SJSA1 (cell line): ENCODE measurements at places on chromosomes 3 and 15.
A peak's percentile ranks its signal among the peaks of the same experiment; 100 is the strongest.

- DNase-seq, result peak; percentile 59
- no peak overlapping the region for H3K4me3 ChIP-seq
- no peaks in the 10 kb centered on the region for H3K27me3 ChIP-seq
- H3K4me1 ChIP-seq, result no peaks in the 10 kb centered on the region
- H3K36me3 ChIP-seq, result peaks cover 85% of the 10 kb centered on the region
- no peak overlapping the region for H3K27ac ChIP-seq
Measured at GRCh38 chr15:40217166-40217824, 21.6 kb upstream of the PAK6 start.

- H3K4me3 ChIP-seq, result no peak overlapping the region
- H3K36me3 ChIP-seq, result no peaks in the 10 kb centered on the region
- DNase-seq, result no peak
- H3K4me1 ChIP-seq, result peaks cover 4% of the 10 kb centered on the region; the same call in 1 of the 2 replicates
Measured at GRCh38 chr3:14920536-14920935, 26.8 kb upstream of the NR2C2 start.

GRCh38 chr3:114333180-114333922 is 39.5 kb downstream of the TIGIT start:
- H3K36me3 ChIP-seq, result peaks cover 18% of the 10 kb centered on the region; the same call in 1 of the 2 replicates
- no peak for DNase-seq
- no peaks in the 10 kb centered on the region for H3K4me1 ChIP-seq
- no peaks in the 10 kb centered on the region for H3K27me3 ChIP-seq

DNA sequence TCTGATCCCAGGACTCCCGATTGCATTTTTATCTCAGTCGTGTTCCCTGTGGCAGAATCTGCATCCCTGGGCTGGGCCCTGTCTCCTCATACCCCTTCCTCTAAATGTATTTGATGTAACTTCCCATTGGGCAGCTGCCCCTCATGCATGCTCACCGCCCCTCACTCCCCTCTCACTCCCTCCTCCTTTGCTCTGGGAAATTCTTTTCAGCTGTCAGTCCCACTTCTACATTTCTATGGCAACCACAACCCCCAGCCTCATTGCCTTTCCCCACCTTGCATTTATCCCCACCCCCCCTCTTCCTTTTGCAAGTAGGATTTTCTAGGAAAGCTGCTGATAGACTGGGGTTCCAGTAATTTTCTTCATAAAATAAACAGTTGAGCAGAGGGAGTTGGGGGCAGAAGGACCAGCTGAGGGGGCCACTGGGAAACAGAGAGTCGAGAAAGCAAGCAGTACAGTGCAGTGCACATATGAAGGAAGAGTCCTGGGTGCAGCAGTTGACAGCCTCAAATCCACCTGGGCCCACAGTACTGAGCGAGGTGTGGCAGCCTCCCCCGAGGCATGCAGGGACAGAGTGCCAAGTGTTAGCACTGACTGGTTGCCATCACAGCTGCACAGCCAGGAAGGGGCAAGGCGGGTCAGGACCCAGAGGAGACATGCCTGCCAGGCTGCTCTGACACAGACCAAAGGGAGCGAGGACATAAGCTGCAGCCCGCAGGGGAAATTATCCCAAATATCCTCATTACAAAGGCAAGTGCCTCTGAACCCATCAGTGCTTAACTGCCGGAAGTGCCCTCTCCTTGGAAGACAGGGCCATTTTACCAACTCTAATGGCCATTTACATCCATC is 476.3 kb downstream of the EPHB1 start:
- no peaks in the 10 kb centered on the region for H3K27me3 ChIP-seq
- H3K27ac ChIP-seq, result no peak overlapping the region
- H3K4me1 ChIP-seq, result no peaks in the 10 kb centered on the region
- no peaks in the 10 kb centered on the region for H3K36me3 ChIP-seq

- no peaks in the 10 kb centered on the region for H3K4me1 ChIP-seq
- no peak for DNase-seq
- H3K36me3 ChIP-seq, result no peaks in the 10 kb centered on the region
- no peak overlapping the region for H3K4me3 ChIP-seq
- no peaks in the 10 kb centered on the region for H3K27me3 ChIP-seq
Measured at GRCh38 chr15:79520654-79521053, 88.5 kb downstream of the MINAR1 start.

DNA sequence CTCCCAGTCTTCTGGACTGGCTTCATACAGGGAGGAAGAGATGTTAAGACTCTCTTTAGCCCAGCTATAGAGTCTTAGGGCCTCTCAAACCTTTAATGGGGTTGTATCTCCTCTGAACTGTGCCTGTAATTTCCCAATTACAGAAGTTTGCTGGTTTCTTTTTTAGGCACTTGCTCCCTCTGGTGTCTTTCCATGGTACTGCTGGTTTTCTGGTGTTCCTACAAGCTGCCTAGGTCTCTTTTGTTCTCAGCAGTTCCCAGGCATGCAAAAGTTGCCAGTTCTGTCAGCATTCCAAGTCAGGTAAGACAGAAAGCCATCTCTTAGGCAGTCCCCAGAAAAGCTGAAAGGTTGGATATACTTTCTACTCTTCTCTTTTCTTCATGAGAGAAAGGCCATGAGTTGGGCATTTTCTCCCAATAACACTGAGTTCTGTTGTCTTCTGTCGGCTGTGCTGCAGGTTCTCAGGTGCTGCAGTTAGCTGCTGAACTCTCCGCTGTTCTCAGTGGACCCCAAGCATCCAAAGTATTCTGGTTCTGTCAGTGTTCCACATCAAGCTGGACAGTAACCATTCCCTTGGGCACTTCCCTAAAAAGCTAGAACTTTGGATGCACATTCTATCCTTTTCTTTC is 54.4 kb upstream of the EHHADH start:
- H3K27ac ChIP-seq, result no peak overlapping the region
- H3K4me1 ChIP-seq, result no peaks in the 10 kb centered on the region
- no peak overlapping the region for H3K4me3 ChIP-seq
- no peaks in the 10 kb centered on the region for H3K27me3 ChIP-seq

- H3K27ac ChIP-seq, result no peak overlapping the region
- H3K4me1 ChIP-seq, result no peaks in the 10 kb centered on the region
- H3K36me3 ChIP-seq, result no peaks in the 10 kb centered on the region
- H3K27me3 ChIP-seq, result no peaks in the 10 kb centered on the region
- no peak for DNase-seq
Measured at GRCh38 chr3:33901862-33902563, 103.6 kb downstream of the PDCD6IP start.

DNA sequence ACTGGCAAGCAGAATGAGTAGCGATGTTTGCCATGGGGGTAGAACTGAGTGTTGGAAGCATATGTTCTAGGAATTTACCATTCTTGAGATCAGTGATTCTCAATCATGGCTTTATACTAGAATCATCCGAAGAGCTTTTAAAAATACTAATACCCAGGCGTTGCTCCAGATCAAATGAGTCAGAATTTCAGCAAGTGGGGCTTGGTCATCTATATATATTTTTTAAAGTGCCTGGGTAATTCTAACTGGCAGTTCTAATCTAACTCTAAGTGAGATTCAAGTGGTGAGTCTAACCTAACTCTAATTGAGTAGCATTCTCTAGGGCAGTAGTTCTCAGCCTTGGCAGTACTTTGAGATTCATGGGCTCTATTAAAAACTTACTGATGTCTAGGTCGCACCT is 20.8 kb downstream of the TM4SF1 start:
- no peaks in the 10 kb centered on the region for H3K36me3 ChIP-seq
- peaks cover 6% of the 10 kb centered on the region; the same call in 1 of the 2 replicates for H3K4me1 ChIP-seq
- no peak overlapping the region for H3K27ac ChIP-seq
- no peak overlapping the region for H3K4me3 ChIP-seq
- no peak for DNase-seq
- no peaks in the 10 kb centered on the region for H3K27me3 ChIP-seq

GRCh38 chr15:63476229-63476632 is 28.2 kb upstream of the USP3 start:
- no peaks in the 10 kb centered on the region for H3K27me3 ChIP-seq
- H3K36me3 ChIP-seq, result no peaks in the 10 kb centered on the region
- DNase-seq, result peak; percentile 64
- peak overlapping the region; percentile 33 for H3K27ac ChIP-seq

DNA sequence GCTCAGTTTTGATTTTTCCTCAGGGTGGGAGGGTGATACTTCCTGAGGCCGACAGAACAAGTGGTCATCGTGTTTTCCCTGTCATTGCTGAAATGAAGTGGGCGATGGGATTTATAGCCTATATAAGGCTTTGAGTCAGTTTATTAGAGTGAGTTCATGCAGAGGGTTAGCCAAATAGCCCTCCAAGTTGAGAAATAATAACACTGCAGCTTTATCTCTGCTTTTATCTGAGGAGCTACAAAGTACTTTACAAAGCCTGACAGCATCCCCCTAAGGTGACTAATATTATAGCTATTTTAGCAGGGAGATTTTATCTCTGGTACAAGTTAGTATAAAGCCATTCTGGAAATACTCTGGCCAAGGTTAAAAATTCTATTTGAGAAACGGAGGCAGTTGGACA is 389.6 kb downstream of the MFSD1 start:
- peaks cover 5% of the 10 kb centered on the region for H3K27me3 ChIP-seq
- H3K4me1 ChIP-seq, result 0 out of 2 replicates have a peak, but pooled peaks cover 4% of the 10 kb centered on the region
- no peaks in the 10 kb centered on the region for H3K36me3 ChIP-seq
- no peak for DNase-seq
- no peak overlapping the region for H3K27ac ChIP-seq

DNA sequence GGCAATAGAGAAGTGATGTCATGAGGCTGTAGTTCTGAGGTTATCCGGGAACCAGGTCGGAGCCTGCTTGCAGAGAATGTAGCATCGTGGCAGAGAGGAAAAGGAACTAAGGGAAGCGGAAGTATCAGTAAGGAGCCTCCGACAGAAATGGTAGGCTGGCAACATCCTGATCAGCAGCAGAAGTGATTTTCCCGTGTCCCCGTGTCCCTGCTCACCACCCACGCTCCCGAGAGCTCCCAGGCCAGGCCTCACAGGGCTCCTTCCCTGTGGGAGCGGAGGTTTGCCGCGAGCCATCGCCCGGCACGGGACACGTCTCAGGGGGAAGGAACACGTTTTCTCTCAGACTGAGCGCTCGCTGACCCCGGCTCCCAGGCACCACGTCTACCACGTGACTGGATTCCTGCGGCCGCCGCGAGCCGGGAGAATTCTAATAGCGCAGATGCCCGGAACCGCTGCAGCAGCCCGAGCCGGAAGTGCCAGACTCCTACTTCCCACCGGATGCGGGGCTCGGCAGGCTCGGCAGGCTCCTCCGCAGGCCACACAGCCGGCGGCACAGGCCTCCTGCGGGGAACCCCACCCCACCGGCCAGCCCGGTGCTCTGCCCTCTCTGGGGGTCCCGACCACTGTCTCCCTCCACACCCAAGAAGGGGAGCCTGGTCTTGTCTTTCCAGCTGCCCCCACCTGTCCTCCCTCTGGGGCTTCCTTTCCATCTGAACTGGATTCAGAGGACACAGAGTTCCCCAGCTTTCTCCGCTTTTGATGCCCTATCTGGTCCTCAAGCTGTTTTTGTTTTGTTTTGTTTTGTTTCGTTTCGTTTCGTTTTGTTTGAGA is 99.3 kb downstream of the BDH1 start:
- peak; percentile 91 for DNase-seq
- no peaks in the 10 kb centered on the region for H3K36me3 ChIP-seq

DNA sequence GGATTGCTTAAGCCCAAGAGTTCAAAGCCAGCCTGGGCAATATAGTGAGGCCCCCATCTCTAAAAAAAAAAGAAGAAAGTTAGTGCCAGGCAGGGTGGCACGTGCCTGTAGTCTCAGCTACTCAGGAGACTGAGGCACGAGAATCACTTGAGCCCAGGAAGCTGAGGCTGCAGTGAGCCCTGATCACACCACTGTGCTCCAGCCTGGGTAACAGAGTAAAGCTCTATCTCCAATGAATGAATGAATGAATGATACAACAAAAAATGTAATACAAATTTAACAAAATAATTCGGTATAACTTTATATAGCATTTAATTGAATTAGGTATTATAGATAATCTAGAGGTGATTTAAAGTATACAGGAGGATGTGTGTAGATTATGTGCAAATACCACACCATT is 29.7 kb downstream of the DENND4A start:
- H3K27ac ChIP-seq, result no peak overlapping the region
- no peak for DNase-seq
- peaks cover 11% of the 10 kb centered on the region for H3K4me1 ChIP-seq
- no peaks in the 10 kb centered on the region for H3K36me3 ChIP-seq

GRCh38 chr3:49255718-49256511 is 21.1 kb downstream of the C3orf62 start:
- no peaks in the 10 kb centered on the region for H3K27me3 ChIP-seq
- H3K4me3 ChIP-seq, result no peak overlapping the region
- H3K4me1 ChIP-seq, result no peaks in the 10 kb centered on the region
- H3K27ac ChIP-seq, result no peak overlapping the region
- no peaks in the 10 kb centered on the region for H3K36me3 ChIP-seq
- no peak for DNase-seq

GRCh38 chr15:52787549-52788098 is 2.5 kb downstream of the ONECUT1 start:
- peaks cover 13% of the 10 kb centered on the region for H3K4me1 ChIP-seq
- H3K27me3 ChIP-seq, result peaks cover 93% of the 10 kb centered on the region
- H3K27ac ChIP-seq, result no peak overlapping the region
- DNase-seq, result no peak
- H3K4me3 ChIP-seq, result no peak overlapping the region
- H3K36me3 ChIP-seq, result no peaks in the 10 kb centered on the region

DNA sequence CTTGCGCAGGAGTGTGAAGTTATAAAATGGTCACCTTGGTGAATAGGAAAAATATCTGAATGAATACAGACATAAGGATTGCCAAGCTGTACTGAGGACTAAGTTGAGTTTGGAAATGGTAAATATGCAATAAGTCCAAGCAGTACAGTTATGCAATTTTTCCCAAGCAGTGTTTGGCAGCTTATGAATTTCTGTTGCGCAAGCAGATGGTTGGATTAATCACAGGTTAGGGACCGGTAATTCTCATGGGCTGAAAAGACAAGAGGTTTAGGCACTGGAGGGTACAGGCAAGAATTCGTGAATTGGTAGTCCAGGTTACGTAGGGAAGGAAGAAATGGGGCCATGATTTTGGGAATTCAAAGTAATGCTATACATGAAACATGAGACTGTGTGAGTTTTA is 210.3 kb downstream of the RAP2B start:
- no peak overlapping the region for H3K27ac ChIP-seq
- no peak for DNase-seq
- no peaks in the 10 kb centered on the region for H3K36me3 ChIP-seq
- H3K4me3 ChIP-seq, result no peak overlapping the region

- DNase-seq, result no peak
- no peak overlapping the region for H3K27ac ChIP-seq
- H3K4me3 ChIP-seq, result no peak overlapping the region
- H3K36me3 ChIP-seq, result no peaks in the 10 kb centered on the region
- H3K27me3 ChIP-seq, result no peaks in the 10 kb centered on the region
Measured at GRCh38 chr3:186964616-186965015, 34.3 kb downstream of the ST6GAL1 start.

- no peaks in the 10 kb centered on the region for H3K4me1 ChIP-seq
- DNase-seq, result no peak
- H3K36me3 ChIP-seq, result no peaks in the 10 kb centered on the region
- H3K27me3 ChIP-seq, result no peaks in the 10 kb centered on the region
Measured at GRCh38 chr15:54580643-54581042, 602.4 kb downstream of the UNC13C start.

- H3K27ac ChIP-seq, result no peak overlapping the region
- no peak overlapping the region for H3K4me3 ChIP-seq
- H3K36me3 ChIP-seq, result no peaks in the 10 kb centered on the region
- no peaks in the 10 kb centered on the region for H3K4me1 ChIP-seq
Measured at GRCh38 chr3:39529577-39529976, 62.1 kb downstream of the MOBP start.
